Mesothelial cell of epicardium (in vitro differentiated cells): ENCODE measurements at places on chromosomes 6 and 20.
A peak's percentile ranks its signal among the peaks of the same experiment; 100 is the strongest.

- no peaks in the 10 kb centered on the region for H3K36me3 ChIP-seq
- H3K27me3 ChIP-seq, result no peaks in the 10 kb centered on the region
- H3K4me1 ChIP-seq, result no peaks in the 10 kb centered on the region
- no peak overlapping the region for H3K27ac ChIP-seq
Measured at GRCh38 chr6:46254331-46254730, 83.6 kb upstream of the ENPP5 start.

GRCh38 chr6:46175446-46175845 lies 4.7 kb upstream of the ENPP5 start:
- peaks cover 30% of the 10 kb centered on the region for H3K27me3 ChIP-seq
- no peaks in the 10 kb centered on the region for H3K36me3 ChIP-seq
- H3K4me1 ChIP-seq, result peaks cover 1% of the 10 kb centered on the region
- H3K27ac ChIP-seq, result no peak overlapping the region

DNA sequence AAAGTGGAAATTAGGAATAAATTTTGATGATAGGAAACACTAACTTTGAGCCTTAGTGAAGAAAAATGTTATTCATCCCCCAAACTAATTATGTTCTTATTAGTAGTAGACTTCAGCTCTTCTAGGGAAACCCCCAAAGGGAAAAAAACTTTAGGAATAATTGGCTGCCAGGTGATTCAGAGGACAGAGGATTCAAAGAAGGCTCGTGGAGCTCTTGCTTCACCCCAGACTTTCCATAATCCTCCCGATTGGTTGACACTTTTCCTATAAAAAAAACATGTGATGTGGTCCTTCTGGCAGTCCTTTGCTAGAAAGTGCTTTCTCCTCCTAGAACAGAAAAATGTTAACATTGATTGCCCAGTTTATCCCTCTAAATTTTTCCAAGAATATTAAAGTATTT lies 5.6 kb upstream of the CCDC170 start:
- peaks cover 19% of the 10 kb centered on the region for H3K27me3 ChIP-seq
- peaks cover 2% of the 10 kb centered on the region for H3K4me1 ChIP-seq
- H3K4me3 ChIP-seq, result no peak overlapping the region
- H3K27ac ChIP-seq, result no peak overlapping the region
- no peak for DNase-seq

DNA sequence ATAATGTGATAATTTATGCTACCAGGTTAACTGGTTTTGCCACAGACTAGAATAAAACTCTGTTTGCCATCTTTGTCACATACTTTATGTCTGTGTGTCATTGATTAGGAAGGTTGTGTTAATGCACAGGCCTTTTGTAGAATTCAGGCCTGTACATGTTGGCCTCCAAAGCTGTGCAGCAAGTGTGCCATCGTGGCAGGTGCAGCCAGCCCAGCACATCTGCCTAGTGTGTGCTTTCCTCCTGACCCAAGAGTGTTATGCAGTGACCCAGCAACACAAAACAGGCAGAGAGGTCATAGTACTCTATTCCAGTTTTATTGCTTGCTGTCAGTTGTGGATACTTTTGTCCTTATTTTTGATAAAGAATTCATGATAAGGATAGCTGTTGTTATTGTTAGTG lies 3.7 kb downstream of the MAP3K4 start:
- no peak for DNase-seq
- no peak overlapping the region for H3K4me3 ChIP-seq
- peaks cover 13% of the 10 kb centered on the region for H3K4me1 ChIP-seq

GRCh38 chr20:36876473-36876833 lies 515 bp downstream of the TLDC2 start:
- H3K27ac ChIP-seq, result no peak overlapping the region
- no peak overlapping the region for H3K4me3 ChIP-seq
- no peaks in the 10 kb centered on the region for H3K36me3 ChIP-seq
- H3K4me1 ChIP-seq, result peaks cover 2% of the 10 kb centered on the region
- H3K27me3 ChIP-seq, result no peaks in the 10 kb centered on the region

GRCh38 chr6:149213829-149214228 lies 103.7 kb upstream of the TAB2 start:
- peaks cover 20% of the 10 kb centered on the region for H3K4me1 ChIP-seq
- H3K27ac ChIP-seq, result no peak overlapping the region
- DNase-seq, result no peak

- H3K36me3 ChIP-seq, result no peaks in the 10 kb centered on the region
- H3K4me1 ChIP-seq, result peaks cover 16% of the 10 kb centered on the region
- no peaks in the 10 kb centered on the region for H3K27me3 ChIP-seq
- no peak for DNase-seq
- H3K4me3 ChIP-seq, result no peak overlapping the region
Measured at GRCh38 chr6:14705841-14706377, 540.0 kb upstream of the JARID2 start.

DNA sequence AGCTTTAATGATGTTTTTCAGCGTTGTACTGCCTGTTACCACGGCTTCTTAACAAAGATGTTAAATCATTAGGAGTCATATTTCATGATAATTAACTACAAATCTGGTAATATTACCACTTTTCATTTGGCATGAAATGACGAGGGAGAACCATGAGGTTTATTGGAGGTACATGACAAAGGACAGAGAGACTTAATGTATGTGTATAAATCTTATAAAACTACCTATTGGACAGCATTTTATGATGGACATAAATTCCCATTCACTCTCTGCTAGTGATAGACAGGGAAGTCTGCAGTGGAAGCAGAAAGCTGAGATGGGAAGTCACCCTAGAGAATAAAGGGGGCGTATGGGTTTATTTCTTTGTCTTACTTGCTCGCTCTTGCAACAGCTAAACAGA lies 949.9 kb upstream of the FLRT3 start:
- H3K27ac ChIP-seq, result no peak overlapping the region
- peaks cover 9% of the 10 kb centered on the region for H3K4me1 ChIP-seq
- no peak overlapping the region for H3K4me3 ChIP-seq
- no peaks in the 10 kb centered on the region for H3K27me3 ChIP-seq
- peaks cover 3% of the 10 kb centered on the region for H3K36me3 ChIP-seq

DNA sequence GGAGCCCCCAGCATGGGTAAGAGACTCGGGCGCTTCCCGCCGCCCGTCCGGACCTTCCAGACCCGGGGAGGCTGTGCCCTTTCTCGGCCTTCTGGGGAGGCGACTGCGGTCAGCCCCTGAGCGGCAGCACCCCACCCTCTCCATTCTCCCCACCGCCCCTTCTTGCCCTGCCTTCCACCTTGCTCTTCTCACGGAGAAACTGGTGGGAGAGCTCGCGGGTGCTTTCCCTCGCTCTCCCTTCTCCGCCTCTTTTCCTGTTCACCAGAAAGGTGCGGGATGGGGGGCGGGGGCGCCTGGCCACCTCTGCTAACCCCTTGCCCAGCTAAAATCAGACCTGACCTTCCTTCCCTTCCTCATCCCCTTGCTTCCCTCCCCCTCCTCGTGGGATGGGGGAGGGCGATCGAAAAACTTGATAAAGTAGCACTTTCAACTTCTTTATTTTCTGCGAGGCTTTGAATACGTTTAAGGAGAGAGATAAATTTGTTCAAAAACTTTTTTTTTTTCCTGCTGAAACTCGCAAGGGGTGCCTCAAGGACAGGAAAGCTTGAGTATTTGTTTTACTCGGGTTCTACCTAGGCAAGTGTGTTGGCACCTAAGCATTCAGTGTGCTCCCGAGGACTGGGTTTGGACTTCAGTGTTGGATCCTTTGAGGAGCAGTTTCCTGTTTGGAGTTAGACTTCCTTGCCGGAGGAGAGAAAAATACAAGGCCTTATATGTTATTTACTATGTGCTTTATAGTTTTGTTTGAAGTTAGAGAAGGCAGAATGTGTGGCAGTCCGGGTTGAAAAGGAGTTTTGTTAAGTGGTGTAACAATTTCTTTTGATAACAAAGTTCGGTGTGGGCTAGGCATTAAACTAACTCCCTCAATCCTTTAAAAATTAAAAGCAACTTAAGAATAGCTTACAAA lies 897 bp downstream of the CD2AP start:
- peaks cover 45% of the 10 kb centered on the region for H3K4me1 ChIP-seq
- no peaks in the 10 kb centered on the region for H3K36me3 ChIP-seq
- peak overlapping the region; percentile 99 for H3K27ac ChIP-seq
- no peaks in the 10 kb centered on the region for H3K27me3 ChIP-seq

DNA sequence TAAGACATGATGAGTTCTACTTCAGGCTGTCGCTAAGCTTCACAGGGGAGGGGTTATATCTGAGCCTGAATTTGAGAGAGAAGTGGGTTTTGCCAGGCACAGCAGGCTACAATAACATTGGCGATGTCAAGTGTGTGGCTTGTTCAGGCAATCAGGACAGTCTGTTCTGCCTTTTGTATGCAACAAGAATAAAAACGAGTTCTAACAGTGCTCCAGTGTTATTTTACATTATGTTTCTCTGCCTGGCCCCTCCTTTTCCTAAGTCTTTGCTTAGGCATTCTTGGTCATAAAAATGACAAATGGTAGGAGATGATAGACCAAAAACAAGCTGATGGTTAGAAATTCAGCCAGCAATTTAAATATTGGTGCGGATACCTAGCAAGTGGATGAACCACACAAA lies 26.8 kb downstream of the PAQR8 start:
- no peak for DNase-seq
- no peaks in the 10 kb centered on the region for H3K27me3 ChIP-seq
- peaks cover 15% of the 10 kb centered on the region for H3K36me3 ChIP-seq

DNA sequence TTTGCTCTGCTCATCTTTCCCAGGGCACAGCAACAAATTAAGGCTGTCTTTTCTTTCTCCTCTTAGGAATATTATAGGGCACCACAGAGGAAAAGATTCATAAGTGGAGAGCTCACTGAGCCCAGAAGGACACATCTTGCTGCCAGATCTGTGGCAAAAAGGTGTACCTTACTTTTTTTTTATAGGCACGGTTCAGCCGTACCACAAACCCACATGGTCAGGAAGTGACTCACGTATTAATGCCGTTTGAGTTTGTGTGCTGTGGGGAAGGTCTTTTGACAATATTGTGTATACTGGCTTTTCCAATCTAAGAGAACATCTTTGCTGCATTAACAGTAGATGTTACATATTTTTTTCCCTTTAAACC lies 28.4 kb downstream of the PAQR8 start:
- peaks cover 12% of the 10 kb centered on the region for H3K36me3 ChIP-seq
- H3K4me3 ChIP-seq, result no peak overlapping the region
- peak overlapping the region; percentile 54 for H3K27ac ChIP-seq
- peaks cover 21% of the 10 kb centered on the region for H3K4me1 ChIP-seq

DNA sequence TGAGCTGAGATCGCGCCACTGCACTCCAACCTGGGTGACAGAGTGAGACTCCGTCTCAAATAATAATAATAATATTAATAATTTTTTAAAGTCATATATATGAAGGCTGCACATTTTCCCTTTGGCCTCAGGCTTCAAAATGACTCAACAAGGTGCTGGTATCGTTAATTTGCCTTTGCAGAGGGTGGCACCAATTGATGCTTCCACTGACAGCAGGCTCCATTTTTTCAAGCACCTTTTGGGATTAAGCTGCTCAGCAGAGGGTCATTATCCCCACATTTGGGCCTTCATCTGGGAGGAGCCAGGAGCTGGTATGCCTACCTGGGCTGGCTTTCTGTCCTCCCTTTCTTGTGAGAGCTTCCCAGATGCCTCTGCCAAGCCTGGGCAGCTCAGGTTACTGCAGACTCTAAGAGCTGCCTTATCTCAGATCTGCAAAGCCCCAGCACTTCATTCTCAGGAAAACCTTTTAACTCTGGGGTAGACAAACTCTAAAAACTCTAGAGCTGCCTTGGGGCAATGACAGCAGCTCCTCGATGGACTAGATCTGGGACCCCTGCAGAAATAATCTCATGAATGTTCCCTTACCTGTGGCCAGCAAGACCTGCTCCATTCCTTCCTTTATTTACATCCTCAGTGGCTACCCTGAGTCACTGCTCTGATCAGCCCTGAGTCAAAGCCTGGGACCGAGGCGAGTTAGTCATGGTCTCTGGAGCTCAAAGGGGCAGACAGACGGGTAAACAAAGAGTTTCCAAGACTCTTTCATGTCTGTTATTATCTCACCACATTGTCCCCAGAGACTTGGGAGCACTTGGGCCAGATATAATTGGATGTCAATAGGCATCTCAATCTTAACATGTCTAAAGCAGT lies 80.0 kb upstream of the EYA2 start:
- H3K4me3 ChIP-seq, result no peak overlapping the region
- H3K27ac ChIP-seq, result peak overlapping the region; percentile 73
- peaks cover 32% of the 10 kb centered on the region for H3K4me1 ChIP-seq
- H3K27me3 ChIP-seq, result peaks cover 17% of the 10 kb centered on the region

- no peak overlapping the region for H3K4me3 ChIP-seq
- H3K4me1 ChIP-seq, result peaks cover 4% of the 10 kb centered on the region
- DNase-seq, result no peak
- no peaks in the 10 kb centered on the region for H3K27me3 ChIP-seq
- no peaks in the 10 kb centered on the region for H3K36me3 ChIP-seq
Measured at GRCh38 chr6:12186528-12186927, 103.6 kb upstream of the EDN1 start.

- H3K27ac ChIP-seq, result no peak overlapping the region
- H3K4me1 ChIP-seq, result peaks cover 23% of the 10 kb centered on the region
- DNase-seq, result no peak
- peaks cover 8% of the 10 kb centered on the region for H3K36me3 ChIP-seq
Measured at GRCh38 chr6:2959909-2960719, 11.3 kb downstream of the SERPINB6 start.

DNA sequence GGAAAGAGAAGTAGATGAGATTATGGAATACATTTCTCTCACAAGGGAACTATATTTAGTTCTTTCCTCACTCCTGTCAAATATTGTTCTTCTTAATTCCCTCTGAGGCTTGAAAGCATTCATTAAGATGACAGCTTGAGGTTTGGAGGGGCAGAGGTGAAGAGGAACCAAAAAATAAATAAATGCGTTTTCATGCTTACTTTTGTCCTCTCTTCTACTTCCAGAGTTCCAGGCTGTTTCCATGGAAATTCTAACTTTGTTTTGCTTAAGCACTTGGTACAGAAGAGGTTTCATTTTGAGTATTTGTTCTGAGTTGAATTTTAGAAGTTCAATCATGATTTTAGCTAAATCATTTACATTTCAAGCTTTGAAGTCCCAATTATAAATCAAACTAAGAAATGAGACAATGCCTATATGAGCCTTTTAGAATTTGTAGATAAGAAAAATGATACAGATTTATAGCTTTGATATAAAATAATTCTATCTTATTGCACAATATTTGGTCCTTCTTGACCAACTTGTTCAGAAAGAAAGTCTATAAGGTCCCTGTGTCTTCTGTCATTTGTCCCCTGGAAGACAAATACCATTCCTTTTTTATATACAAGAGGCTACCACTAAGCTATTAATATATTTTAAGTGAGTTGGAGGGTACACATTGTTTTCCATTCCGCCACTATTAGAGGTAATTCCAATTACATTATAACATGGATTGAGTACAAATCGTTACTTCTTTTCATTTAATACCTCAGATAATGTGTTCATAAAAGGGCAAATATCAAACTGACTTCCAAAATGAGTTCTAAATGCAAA lies 16.3 kb downstream of the RBM24 start:
- H3K4me1 ChIP-seq, result no peaks in the 10 kb centered on the region
- no peak overlapping the region for H3K4me3 ChIP-seq
- H3K27me3 ChIP-seq, result peaks cover 2% of the 10 kb centered on the region
